ENCODE measurements at places on chromosomes 16 and 17.

DNA sequence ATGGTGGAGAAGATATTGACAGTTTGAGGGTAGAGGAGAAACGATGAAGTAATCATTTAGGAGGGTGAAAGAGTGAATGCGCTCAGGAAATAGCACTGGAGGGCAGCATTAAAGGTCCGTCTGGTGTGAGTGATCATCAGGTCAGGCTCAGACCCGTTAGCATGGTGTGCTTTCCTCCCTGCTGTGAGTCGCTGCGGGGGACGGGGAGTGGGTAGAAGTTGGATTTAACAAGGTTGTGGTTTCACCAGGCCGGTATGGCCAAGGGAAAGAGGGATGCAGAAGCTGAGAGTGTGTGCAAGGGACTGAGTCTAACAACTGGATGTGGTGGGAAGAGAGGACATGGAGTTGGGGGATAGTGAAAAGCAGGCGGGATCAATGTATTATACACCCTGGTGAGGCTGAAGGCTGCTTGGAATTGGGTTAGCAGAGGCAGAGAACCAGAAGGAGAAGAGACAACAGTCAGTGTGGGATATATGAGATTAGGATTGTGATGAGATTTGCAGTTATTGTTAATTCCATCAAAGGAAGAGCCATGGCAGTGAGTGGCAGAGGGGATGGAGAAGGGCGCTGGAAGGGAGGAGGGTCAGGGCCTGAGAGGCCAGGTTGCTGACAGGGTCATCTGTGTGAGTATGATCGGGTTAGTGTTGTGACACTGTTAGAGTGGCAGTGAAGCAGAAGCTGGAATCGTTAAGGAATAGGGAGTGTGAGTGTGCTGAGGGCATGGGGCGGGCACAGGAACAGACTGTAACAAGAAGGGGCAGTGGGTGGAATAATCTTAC is 59.0 kb upstream of the TBX2 start:
- no peak for DNase-seq

GRCh38 chr17:50168319-50168718 is 2.5 kb downstream of the SGCA start:
- DNase-seq = no peak

- no peak for DNase-seq
These were observed 2.1 kb downstream of the COL1A1 start for GRCh38 chr17:50199211-50199802.

DNA sequence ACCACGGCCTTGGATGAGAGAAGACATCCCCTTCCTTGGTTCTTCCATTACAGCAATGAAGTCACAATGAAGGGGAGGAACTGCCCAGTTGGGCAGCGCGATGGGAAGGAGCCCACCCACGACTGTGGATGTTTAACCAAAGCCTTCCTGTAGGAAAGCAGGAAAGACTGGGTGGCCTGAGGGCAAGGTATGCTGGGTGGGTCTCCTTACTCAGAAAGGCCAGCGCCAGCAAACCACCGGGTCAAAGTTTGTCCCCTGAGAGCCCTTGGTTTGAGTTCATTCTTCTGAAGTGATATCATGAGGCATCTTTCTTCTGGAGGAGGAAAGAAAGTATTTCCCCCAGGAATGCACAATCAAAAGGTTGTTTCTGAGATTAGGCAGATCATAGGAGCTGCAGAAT is 105.2 kb downstream of the C16orf95 start:
- DNase-seq = no peak

- DNase-seq = no peak
These were observed 9.8 kb downstream of the CBFA2T3 start for GRCh38 chr16:88966986-88967829.

DNA sequence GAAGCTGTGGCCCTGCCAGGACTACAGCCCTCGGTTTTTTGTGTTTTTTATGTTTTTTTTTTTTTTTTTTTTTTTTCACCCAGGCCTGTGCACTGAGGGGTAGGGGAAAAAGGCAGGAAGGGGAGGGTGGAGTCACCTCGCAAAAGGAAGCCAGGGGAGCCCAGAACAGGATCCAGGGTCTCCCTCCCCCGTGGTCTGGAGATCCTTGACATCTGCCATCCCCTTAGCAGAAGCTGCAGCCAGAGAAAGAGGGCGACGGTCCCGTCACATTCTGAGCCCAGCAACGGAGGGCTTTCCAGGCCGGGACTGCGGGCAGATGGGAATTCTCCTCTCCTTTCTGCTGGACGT is 29.1 kb upstream of the PHOSPHO1 start:
- no peak for DNase-seq

GRCh38 chr17:75557075-75557851 is 30.3 kb upstream of the MYO15B start:
- DNase-seq = no peak

DNA sequence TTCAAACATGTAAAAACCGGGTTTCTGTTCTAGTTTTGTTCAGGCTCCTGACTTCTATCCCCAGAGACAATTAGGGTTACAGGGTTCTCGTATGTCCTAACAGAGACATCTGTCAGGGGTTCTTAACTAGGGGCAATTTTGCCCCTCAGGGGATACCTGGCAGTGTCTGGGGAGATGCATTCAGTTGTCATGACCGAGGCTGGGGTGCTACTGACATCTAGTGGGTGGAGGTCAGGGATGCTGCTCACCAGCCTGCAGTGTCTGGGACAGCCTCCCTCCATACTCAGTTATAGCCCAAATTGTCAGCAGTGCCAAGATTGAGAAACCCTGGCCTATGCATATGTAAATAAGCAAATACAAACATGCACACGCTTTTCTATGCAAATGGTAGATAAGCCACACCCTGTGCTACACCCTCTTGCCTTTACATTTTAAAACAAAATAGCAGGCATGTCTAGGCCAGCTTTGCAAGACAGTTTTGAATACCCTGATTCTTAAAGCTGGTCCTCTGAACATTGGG is 37.4 kb downstream of the CLEC16A start:
- DNase-seq = no peak

GRCh38 chr17:751269-752001 is 629 bp downstream of the GEMIN4 start:
- DNase-seq = peak; percentile 50

DNA sequence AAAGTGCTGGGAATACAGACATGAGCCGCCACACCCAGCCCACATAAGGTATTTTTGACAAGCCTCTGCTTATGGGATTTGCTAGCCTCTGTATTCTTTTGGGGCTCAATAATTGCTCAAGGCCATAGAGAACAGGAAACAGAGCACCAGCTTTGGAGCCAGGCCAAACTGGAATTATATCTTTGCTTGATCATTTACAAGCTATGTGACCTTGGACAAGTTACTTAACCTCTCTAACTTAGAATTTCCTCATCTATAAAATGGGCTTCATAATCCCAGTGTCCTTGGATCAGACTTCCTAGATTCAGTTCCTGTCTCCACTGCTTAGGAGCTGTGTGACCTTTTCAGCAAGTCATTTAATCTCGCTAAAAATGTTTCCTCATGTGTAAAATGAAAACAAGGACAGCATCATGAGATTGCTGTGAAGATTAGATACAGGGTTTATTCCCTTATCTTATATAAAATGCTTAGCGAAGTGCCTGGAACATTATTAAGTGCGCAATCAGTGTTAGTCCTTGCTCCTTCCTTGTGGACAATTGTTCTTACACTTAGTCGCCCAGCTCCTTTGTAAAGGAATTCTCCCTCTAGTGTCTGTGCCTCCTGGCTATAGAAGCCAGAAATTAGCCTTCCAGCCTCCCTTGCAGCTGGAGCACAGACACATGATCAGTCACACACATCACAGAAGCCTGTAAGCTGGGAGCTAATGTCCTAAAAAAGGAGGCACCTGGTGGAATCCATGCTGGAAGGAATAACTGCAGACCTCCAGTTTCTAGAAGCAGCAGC is 16.6 kb downstream of the KRT9 start:
- no peak for DNase-seq

GRCh38 chr16:22670044-22670536 is 143.9 kb upstream of the HS3ST2 start:
- no peak for DNase-seq

GRCh38 chr17:48568499-48569239 is 9.5 kb downstream of the HOXB4 start:
- DNase-seq = no peak

DNA sequence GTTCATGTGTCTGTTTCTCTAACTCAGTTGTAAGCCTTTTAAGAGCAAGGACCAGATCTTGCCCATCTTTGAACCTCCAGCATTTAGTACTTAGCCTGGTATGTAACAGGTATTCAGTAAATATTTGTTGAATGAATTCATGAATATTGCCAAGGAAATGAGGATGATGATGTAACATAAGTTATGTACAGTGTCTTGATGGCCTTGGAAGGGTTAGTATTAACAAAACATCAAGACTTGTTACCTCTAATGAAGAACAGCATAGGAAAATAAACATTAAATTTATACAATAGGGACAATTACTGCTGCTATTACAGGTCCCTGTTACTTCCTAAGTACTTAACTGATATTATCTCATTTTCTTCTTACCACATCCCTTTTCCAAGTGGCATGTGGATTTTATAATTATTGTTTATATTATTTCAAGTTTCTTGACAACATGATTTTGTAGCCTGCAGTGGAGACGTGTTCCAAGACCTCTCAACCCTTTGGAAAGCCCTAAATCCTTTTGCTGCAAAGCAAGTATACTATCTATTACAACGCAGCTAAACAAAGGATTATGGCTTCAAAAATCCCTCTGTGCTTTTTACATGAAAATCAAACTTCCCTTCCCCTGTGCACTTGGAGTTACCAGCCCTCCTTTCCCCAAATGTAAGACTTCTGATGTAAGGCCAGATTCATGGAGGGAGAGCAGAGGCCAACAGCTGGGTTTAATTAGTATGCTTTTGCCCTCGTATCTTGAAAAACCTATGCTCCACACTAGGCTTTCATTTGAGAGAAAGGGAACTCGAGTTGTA is 77.4 kb upstream of the SMIM36 start:
- no peak for DNase-seq

DNA sequence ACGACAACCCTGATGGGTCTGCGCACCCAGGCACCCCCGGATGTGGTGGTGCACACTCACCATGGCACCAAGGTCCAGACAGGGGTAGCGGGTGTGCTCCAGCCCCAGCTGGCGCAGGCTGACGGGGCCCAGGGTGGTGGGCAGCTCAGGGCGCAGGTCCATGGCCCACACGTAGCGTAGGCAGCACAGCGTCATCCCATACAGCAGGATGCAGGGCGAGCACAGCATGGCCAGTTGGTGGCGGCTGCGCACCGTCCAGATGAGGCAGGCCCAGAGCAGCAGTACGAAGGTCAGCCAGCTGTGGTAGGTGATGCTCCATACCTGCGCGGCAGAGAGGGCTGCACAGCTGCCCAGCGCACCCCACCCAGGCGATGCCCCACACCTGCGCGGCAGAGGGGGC is 29.8 kb downstream of the CTU2 start:
- no peak for DNase-seq

DNA sequence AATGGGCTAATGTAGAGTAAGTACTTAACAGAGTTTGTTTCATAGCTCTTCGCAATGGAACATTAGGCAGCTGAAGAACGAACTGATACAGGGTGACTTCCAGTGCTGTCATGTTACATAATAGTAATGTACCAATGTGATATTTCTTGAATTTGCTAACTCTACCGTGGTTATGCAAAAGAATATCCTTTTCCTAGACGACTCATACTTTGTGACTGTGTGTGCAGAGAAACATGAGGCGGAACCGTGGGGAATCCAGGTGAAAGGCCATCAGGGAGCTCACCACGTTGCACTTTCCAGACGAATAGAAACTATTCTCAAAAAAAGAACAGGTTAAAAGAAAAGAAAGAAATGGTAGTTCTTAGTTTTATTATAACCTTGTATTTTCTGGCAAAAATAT is 13.2 kb downstream of the NOB1 start:
- no peak for DNase-seq

GRCh38 chr17:27756467-27757371 is 43.6 kb downstream of the NOS2 start:
- DNase-seq = peak; percentile 12

- no peak for DNase-seq
These were observed 5.2 kb downstream of the KCNG4 start for GRCh38 chr16:84234321-84235241.

DNA sequence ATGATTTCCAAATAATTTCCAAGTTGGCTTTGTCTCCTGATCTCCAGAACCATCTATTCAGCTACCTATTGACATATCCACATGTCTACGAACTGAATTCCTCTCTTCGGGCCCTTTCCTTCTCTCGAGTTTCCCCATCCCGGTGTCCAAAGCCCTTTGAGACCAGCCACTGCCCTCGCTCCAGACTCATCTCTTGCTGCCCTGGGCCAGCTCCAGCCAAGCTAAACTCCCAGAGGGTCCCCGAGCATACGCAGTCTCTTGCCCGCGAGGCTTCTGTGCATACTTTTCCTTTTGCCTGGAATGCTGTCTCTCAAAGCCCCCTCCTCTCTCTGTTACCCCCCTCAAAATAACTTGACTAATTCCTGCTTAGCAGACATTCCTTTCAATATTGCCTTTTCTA is 27.2 kb upstream of the TBX2 start:
- no peak for DNase-seq

DNA sequence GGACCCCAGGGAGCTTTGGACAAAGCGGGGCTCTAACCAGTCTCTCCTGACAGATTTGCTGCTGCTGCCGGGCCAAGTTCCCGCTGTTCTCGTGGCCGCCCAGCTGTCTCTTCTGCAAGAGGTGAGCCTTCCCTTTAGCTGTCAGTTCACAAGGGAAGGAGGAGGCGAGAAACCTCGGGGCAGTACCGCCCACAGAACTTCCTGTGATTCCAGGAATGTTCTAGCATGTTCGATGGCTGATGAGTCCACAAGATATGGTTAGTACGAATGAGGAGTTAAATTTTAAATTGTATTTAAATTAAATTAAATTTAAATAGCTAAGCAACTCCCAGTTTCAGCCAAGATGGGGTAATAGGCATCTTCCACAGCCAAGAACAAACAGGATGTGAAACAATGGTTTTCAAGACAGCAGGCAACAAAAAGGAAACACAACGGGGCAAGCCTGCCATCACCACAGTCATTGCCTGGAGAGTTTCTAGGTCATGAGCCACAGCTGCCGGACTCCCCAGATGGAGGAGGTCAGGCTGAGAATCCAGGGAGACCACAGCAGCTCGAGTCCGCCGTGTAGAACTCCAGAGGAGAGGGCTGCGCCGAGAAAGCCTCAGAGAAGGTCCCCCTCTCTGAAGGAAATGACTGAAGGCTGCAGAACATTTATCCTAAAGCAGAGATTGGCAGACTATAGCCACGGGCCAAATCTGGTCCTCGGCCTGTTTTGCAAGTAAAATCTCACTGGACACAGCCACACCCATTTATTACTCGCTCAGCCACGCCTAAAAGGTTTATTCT is 9.5 kb upstream of the TCF25 start:
- peak; percentile 19 for DNase-seq

DNA sequence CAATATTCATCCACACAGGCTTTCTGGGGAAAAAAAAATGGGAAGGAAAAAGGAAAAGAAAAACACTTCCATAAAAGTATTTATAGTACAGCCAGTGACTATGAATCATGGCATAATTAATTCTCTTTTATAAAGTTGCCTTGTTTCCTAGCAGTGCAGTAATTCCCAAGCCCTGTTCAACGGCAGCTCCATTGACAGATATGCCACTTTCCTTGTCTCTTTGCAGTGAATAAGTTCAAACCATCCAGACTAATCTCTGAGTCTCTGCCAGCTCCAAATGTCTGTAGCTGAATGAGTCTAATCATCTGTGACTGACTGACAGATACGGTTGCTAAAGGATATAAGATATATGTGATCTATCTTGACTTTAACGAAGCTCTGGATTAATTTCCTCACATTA is 52.9 kb upstream of the KCNJ16 start:
- DNase-seq = no peak

GRCh38 chr17:73639932-73640331 is 4.3 kb downstream of the SDK2 start:
- no peak for DNase-seq

GRCh38 chr16:57993897-57994296 is 6.6 kb downstream of the ZNF319 start:
- no peak for DNase-seq

Measured in stimulated activated CD4-positive, alpha-beta T cell treated with anti-CD3 and anti-CD28 coated beads, Interleukin-4, amount 100 ng/mL, for 4 hours (primary cell).